Activated naive CD4-positive, alpha-beta T cell (primary cell): ENCODE measurements at places on chromosomes 5 and 9.

- no peak for DNase-seq
Measured at GRCh38 chr5:132481596-132482211, 8.9 kb downstream of the IRF1 start.

DNA sequence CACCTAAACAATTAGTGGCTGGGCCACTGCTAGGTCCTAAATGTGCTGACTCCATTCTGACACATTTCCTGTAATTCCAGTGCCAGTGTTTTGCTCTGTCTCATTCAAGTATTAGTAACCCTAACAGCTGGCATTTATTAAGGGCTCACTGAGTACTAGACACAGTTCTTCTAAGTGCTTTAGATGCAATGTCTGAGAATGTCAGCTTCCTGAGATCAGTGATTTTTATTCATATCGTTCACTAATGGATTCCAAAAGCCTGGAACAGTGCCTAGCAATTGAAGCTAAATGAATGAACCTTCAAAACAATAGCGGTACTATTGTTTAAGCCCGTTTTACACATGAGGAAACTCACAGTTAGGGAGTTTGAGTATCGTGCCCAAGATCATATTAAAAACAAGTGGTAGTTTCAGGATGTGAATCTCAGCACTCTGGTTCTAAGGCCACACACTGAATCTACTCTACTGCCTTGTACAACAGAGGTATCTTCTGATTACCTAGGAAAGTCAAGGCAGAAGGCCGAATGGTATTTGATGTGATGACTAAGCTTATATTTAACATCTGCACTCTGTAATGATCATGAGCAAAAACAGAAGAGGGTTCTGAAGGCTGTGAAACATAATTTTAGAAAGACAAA lies 304.0 kb downstream of the PJA2 start:
- DNase-seq, result no peak

GRCh38 chr5:159995907-159996306 lies 13.0 kb upstream of the TTC1 start:
- no peak for DNase-seq

- no peak for DNase-seq
Measured at GRCh38 chr5:18576586-18576985, 942.3 kb downstream of the TAF11L14 start.

DNA sequence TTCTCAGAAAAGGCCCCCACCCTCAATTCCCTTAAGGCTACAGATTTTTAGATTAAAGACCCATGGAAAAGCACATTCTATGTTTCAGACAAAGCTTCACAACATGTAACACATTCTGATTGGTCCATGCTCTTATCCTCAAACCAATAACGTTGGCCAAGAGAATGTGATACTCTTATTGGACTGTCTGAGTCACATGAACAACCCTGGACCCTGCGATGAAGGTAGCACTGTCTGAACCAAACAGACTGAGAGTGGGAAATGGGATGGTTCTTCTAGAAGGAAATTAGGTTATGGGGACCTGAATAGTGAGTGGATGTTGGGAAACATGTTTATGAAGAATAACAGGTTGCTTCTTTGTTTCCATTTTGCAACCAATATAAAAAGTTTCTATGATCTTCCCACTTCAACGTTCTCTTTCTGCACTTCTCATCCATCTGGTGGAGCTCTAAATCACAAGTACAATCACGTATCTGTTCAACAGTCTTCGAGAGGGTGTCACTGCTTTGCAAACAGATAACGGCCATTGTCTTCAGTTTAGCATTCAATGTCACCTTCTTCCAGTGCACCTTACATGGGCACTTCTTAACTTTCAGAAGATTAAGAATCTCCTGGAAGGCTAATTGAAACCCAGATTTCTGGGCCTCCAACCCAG lies 81.6 kb downstream of the PTCH1 start:
- no peak for DNase-seq

DNA sequence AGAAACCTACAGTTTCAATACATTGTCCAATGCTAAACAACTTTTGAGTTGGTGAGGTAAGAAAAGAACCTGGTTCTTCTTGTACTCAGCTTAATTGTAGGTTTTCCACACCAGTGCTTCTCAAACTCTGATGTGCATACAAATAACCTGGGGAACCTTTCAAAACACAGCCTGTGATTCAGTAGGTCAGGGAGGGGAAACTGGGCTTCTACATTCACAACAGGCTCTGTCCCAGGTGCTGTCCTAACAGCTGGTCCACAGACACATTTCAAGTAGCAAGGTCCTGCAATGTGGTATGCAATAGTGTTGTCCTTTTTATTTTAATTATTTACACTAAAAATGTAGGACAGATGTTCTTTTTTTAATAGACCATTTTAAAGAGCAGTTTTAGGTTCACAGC lies 47.4 kb upstream of the SNCAIP start:
- no peak for DNase-seq

- DNase-seq, result no peak
Measured at GRCh38 chr9:22030101-22030598, 21.0 kb upstream of the CDKN2B start.

DNA sequence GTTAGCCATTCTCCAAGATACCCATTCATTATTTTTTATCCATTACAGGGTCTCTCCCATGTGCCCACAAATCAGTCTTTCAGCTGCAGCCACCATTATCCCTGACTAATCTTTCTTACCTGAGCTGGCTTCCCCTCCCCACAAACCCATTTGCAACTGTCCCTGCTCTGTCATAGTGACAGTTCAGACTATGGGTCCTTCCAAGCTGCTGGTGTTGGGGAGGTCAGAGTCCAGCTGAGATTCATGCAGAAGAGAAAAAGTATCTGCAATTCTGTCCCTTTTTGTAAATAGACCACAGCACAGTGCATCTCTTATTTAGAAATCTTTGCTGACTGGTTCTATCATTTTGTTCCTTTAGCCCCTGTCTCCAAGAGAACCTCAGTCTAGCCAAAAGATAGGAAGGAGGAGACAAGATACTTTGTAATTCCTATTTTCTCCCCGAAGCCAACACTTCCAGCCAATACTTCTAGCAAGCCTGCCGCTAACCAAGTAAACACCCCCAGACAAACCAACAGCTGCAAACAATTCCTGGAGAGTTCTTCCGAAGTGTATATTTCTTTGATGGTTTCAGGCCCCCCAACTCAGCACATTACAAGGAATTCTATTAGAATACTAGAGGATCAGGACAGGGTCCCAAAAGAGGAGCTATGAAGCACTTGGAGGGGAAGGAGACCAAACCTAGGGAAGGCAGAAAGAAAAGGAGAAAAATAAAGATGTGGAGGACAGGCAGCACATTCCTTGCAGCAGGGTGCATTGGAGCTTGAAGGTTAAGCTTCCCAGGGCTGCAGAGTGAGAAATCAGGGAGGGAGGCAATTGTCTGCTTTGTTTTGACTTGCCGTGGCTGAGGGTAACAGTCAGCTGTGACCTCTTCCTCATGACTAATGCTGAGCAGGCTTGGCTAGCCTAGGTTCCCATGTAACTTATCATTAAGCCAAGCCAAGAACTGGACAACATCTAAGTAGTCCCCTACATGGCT lies 148.5 kb downstream of the SGCD start:
- no peak for DNase-seq

GRCh38 chr9:2107906-2108451 lies 92.8 kb downstream of the SMARCA2 start:
- DNase-seq, result no peak

GRCh38 chr5:133853646-133854365 lies 114.6 kb downstream of the C5orf15 start:
- DNase-seq, result no peak

GRCh38 chr5:55438998-55439397 lies 95.8 kb downstream of the PLPP1 start:
- no peak for DNase-seq

DNA sequence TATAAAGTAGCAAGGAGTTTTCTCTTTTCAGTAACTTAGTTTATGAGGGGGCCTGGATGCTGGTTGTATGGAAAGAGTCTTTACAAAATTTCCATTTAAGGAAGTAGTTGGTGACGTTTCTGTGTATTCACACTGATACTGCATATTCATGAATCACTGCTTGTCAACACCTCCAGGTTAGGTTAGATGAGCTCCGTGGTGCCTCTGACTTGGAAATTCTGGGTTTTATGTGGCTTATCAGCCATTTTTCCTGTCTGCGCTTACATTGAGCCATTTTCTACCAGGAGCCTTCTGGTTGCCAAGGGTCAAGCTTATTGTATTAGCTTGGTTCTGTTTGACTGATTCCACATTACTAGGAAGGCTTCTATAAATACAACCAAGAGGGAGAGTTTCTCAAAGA lies 128.3 kb downstream of the SLC28A3 start:
- no peak for DNase-seq

GRCh38 chr9:82549174-82549821 lies 513.6 kb downstream of the RASEF start:
- no peak for DNase-seq

- no peak for DNase-seq
Measured at GRCh38 chr5:1175801-1176472, 25.5 kb upstream of the SLC6A19 start.

GRCh38 chr9:27085456-27085855 lies 23.6 kb upstream of the TEK start:
- DNase-seq, result no peak

- DNase-seq, result no peak
Measured at GRCh38 chr9:107216329-107216728, 66.8 kb upstream of the RAD23B start.

GRCh38 chr9:131839281-131840084 lies 99.6 kb upstream of the RAPGEF1 start:
- no peak for DNase-seq

GRCh38 chr9:89465726-89466308 lies 32.1 kb downstream of the SEMA4D start:
- DNase-seq, result no peak

GRCh38 chr5:168359820-168360460 lies 68.5 kb downstream of the WWC1 start:
- DNase-seq, result no peak

DNA sequence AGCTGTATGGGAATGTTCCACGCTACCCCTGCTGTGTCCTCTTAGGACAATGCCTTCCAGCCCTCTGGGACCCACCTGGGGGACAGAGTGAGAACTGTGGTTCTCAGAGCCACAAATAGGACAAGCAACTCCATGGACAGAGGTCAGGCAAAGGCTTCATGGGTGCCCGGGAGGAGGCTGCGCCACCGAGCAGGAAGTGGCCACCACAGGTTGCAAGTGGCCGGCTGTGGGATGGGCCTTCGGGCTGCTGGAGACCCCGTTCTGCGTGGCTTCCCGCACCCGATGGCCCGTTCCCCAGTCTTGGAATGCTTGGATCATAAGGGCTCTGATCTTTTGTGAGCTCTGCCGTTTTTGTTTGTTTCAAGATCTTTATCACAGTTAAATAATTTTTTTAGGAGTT lies 118.8 kb downstream of the BOD1 start:
- DNase-seq, result no peak

GRCh38 chr5:37396352-37396751 lies 17.2 kb downstream of the WDR70 start:
- DNase-seq, result no peak

DNA sequence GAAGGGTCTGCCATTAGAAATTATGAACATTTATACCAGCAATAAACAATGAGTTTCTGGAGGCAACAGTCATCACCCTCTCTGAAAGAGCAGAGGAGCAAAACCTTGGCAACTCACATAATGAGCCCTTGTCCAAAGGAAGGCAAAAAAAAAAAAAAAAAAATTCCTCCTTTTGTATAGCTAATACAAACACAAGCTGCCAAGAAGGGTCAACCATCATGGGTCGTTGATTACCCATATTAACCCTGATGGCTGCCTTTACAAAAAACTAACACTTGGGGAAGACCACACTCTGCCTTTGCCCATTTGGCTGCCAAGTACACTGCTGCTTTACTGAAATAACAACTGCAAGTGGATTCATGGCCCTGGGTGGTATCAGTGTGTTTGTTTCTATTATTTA lies 272.7 kb downstream of the ADAMTSL1 start:
- DNase-seq, result no peak

- DNase-seq, result no peak
Measured at GRCh38 chr9:130756037-130756436, 62.5 kb downstream of the EXOSC2 start.

- DNase-seq, result no peak
Measured at GRCh38 chr5:66702426-66702825, 106.2 kb downstream of the MAST4 start.

DNA sequence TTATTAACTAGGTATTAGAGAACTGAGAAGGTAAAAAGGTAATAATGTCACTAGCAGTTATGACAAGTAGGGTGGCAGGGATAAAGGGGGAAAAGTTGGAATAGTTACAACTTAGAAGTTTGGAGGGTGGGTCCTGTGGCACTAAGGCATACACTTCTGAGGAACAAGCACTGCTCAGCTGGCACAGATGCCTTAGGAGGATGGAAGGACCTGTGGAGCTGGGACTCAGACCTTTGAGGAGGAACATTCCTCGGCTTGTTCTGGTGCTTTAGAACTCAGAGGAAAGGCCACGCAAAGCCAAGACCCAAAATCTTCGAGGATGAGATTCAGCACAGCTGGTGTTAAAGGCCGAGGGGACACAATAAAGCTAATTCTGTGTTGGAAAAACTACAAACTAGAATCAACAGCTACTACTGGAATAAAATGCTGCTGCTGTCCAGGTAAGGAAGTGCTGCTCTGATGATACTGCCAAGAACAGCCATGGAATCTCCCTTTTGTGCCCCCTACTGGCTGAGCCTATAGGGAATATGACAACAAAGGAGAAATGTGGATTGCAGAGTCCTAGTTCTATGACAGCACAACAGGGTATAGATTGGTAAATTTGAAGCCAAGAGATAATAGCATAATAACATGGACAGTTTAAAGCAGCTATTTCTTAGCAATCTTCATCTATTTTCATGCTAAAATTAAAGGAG lies 126.7 kb downstream of the SLC25A46 start:
- DNase-seq, result no peak

GRCh38 chr5:163756170-163756569 lies 250.8 kb downstream of the MAT2B start:
- DNase-seq, result no peak

GRCh38 chr9:72971411-72971810 lies 18.6 kb upstream of the ALDH1A1 start:
- DNase-seq, result no peak

DNA sequence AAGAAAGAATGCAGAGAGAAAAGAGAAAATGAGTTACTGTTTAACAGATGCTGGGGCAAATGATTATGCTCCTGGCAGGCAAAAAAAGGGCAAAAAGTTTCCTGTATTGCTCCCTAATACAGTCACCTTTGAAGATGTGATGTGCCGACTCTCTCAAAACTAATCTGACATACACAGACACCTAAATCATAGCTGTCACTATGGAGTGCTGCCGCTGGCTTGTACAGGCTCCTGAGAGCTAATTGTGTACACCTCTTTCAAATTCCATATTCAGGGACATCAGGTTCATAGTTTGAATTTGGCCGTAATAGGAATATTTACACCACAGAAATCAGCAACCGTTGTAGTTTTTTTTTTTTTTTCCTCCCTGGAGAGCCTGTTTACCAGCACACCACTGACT lies 12.4 kb upstream of the FOCAD start:
- no peak for DNase-seq

GRCh38 chr9:23803216-23803615 lies 22.8 kb downstream of the ELAVL2 start:
- DNase-seq, result no peak

- no peak for DNase-seq
Measured at GRCh38 chr9:98547606-98548005, 161.1 kb downstream of the GABBR2 start.

DNA sequence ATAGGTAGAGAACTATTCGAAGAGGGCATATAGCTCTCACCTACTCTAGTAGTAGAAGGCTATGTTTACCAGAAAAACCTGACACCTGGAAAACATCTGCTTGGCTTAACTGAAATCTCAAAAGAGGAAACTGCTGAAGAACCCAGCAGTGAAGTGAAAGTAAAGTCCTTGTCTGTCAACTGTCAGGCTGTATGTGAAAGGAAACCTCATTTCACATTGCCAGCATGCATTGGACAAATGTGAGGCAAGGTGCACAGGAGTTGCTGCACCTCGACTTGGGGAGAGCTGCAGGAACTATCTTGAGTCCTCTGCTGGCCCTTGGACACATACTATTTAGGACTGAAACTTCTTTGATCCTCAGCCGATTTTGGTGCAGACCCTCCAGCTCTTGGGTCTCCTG lies 53.3 kb downstream of the NREP start:
- no peak for DNase-seq
